ENCODE measurements at places on chromosomes 5 and 9.

DNA sequence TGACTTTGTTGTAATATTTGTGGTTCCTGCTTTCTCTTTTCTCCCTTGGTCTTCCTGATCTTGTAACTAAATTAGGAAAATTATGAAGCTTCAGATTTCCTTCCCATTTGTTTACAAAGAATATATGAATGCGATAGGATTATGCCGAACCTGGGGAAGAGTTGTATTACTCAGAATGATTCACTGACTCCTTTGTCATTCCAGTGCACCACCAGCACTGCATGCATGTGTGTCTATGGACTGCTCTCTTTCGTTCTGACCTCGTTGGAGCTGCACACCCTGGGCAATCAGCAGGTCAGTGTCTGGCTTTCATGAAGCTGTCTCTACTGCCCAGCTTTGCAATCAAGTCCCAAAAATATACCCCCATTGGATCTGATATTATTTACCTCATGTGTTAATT is 25.5 kb downstream of the NUP188 start:
- no peak for DNase-seq

DNA sequence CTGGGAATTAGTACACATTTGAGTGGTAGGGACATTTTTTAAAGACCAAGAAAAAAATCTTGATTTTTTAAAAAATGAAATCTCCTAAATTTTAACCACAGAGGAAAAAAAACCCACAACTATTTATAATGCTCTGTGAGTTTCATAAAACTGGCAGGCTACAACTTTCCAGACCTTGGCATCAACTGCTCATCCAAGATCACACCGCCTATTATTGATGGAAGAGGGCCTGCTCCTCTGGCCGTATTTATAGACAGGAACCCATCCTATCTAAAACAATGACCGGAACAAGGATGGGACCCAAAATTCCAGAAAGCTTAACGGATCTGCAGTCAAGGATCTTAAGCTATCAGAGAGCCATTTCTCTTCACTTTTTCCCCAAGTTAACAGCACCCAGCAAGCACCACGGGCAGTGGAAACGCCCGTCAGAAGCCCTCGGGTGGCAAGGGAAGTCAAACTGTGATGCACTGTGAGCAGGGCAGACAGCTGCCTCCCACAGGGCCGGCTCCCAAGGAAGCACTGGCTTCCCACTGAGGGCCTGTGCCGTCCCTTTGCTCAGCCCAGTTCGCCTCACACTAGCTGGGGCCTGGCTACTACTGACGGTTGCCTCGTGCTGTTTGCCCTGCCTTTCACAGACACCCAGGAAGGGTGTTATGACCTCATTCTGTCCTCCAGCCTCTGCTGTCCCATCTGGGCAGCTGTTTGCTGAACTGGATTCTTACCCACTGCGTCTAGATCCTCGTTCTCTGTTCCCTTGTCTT is 62.8 kb downstream of the CDC14B start:
- DNase-seq, result peak; percentile 42

DNA sequence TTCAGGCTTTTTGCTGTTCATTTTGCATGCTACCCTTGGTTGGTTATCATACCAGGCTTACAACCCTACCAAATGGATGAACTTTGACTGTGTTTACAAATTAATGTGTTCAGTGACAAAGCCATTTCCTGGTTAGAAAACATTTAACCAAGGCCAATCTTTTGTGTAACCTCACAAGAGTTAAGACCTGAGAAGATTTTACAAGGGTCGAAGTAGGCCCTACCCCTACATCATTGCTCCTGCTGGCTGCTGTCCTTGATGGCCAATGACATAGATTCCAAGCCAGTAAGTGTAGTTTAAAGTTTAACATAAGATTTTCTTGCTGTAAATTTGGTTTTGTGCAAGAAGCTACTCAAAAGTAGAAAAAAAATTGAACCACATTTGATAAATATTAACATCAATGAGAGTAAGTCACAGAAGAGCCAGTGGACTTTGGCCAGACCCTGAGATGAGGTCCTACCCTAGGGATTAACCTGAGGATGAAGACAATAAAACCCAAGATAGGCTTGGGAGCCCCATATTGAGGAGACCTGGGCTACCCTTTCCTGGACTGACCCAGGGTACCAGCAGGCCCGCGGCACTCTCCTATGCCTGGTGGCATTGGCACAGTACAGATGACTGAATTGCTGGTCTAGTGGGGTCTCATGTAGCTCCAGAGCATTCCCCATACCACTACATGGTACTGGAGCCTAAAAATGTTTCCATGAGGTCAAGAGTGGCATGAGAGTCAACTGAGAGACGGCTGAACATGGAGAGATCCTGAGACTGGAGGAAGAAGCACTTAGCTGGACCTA is 8.3 kb downstream of the C1QTNF3 start:
- DNase-seq, result no peak

GRCh38 chr5:179763215-179763945 is 30.4 kb upstream of the LTC4S start:
- DNase-seq, result peak; percentile 60

DNA sequence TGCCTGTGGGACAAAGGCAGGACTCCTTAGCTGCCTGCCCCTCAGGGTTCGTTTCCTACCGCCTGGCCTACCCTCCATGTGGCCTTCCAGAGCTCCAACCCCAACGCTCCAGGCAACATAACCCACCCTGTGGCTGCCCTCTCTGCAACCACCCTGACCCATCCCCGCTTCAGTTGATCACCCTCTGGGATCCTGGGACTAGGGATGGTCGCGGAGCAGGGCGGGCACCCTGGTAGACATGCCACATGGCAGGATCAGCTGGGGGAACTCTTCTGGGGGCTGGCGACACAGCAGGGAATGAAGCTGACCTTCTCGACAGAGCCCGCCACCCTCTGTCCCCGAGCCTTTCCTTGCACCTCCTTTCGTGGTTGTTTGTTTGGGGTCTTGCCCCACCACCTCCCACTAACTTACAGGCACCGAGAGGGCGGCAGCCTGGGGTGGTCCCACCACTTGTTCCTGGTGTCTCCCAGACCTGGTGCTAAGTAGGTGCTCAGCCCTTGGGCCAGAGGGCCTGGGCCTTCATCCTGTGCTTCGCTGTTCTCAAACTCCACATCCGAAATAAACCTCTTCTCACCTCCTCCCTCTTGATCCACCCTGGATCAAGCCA is 243.1 kb downstream of the PBX3 start:
- no peak for DNase-seq

GRCh38 chr9:75170898-75171360 is 82.6 kb downstream of the OSTF1 start:
- DNase-seq, result no peak

- DNase-seq, result no peak
Measured at GRCh38 chr5:24854350-24854749, 209.6 kb upstream of the CDH10 start.

DNA sequence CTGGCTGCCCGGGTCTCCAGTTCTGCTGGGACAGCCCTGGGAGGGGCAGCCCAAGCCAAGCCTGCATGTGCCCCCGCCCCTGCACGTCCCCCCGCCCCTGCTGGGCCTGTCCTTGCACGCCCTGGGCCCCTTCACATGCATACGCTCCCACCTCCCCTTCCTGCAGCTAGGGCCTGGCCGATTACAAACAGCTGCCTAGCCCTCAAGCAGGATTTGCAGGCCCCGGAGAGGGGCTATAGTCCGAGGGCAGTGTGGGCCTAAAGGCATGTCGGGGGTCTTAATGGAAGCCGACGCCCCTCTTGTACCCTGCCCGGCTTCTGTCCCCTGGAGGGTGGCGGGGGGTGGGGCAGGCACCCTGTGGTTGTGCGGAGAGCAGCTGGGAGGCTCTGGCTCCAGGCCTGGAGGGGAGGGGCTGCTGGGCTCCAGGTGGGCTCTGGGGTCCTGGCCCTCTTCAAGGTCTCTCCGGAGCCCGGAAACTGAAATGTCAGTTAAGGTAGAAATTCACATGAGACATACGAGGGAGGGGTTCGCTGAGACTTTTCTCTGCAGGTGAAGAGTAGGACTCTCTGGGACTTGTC is 16.9 kb downstream of the COL5A1 start:
- DNase-seq, result no peak
